ENCODE measurements at places on chromosomes 7 and 10. TPM values are rescaled to one million over a fixed set of nuclear protein-coding genes. Genes with fewer than 3 reads are reported as not detected.

GRCh38 chr7:43394441-43395130 is 188.3 kb upstream of the STK17A start:
- no peak for DNase-seq

- no peak for DNase-seq
Observed at GRCh38 chr10:23886355-23886754, 322.6 kb upstream of the KIAA1217 start.

GRCh38 chr7:64621656-64622055 is 44.3 kb upstream of the ZNF107 start:
- DNase-seq, result no peak

DNA sequence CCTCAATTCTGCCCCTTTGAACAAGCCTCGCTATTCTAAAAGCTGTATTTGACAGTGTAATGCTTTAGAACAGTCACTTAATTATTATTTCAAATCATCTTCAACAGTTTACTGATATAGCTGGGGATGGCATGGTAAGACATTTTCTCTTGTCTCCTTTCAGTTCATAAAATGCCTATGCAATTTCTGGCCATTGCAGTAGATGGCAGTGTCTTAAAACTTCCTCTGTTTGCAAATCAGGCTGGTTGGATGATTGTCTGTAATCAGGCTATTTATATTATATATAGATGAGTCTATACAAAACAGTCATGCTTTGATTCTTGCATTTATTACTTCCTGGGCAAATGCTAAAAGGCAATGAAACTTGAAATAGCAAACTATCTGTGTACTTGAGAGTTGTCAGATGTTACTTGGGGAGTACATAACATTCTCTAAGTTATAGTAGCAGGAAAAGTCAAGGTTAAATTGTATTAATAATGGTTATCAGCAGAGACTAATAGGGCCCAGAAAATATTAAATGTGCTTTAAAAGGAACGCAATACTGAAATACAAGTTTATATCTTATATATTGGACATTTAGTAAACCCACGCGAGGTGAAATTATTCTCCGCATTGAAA is 55.5 kb upstream of the LHFPL3 start:
- DNase-seq, result no peak

GRCh38 chr7:5701085-5701914 is 80.2 kb downstream of the RNF216 start:
- DNase-seq, result no peak

DNA sequence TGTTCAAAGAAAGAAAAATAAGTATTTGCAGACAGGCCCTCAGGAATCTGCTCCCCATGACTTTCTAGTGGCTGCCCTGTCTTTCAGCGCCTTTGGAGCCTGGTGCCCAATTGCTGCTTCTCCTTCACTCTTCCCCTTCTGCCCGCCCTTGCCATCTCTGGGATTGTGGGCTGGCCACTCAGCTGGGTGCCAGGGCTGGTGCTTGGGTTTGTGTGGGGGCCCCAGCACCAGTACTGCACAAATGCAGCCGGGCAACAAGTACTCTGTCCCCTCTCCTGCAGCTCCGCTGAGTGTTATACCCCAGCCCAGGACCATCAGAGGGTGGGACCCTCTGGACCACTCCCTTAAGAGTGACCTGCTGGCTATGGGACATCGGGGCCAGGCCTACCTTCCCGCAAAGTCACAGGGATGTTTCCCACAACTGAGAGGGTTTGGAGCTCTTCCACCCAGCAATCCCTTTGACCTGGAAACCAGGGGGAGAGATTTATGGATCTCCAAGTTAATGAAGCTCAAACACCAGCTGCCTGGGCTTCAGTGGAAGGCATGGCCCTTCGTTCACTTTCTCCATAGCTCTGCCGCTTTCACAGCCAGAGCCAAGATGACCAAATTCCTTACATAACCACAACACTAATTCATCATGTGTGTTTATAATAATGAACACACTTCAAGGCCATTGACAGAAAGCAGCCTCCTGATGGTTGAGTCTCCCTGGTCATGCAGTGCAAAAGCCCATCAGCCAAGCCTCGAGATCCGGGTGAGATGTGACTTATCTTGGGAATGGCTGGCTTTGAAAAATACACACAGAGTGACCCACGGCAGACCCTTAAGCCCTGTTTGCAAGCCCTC is 313.9 kb upstream of the ZNF32 start:
- peak; percentile 44 for DNase-seq

GRCh38 chr7:115387137-115387536 is 465.2 kb downstream of the MDFIC start:
- DNase-seq, result no peak

- no peak for DNase-seq
Observed at GRCh38 chr7:31448649-31449048, 65.2 kb upstream of the ITPRID1 start.

GRCh38 chr10:62027841-62028501 is 126.5 kb downstream of the ARID5B start:
- no peak for DNase-seq

GRCh38 chr10:32882076-32882475 is 76.0 kb downstream of the ITGB1 start:
- DNase-seq, result no peak

- no peak for DNase-seq
Observed at GRCh38 chr10:30124704-30125103, 65.3 kb upstream of the JCAD start.

GRCh38 chr10:30422151-30422695 is 11.8 kb upstream of the MAP3K8 start:
- no peak for DNase-seq

DNA sequence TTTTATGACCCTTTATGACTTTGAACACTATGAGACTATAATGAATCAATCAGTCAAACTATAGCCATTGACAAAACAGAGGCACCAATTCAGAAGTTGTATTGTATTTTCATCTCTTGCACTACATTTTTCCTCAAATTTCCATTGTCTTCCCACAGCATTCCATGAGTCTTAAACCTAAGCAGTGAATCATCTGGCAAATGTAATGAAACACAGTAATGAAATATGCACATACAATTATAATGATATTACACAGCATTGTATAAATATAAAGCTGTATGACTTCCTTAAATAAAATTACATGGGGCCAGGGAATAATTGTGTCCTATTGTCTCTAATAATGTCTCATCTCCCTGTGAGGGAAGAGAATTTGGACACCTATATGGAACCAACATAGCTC is 45.0 kb downstream of the VWDE start:
- DNase-seq, result no peak

- no peak for DNase-seq
Observed at GRCh38 chr10:29140991-29141390, 147.9 kb upstream of the LYZL1 start.

GRCh38 chr7:158568974-158569857 is 18.4 kb downstream of the PTPRN2 start:
- DNase-seq, result no peak

DNA sequence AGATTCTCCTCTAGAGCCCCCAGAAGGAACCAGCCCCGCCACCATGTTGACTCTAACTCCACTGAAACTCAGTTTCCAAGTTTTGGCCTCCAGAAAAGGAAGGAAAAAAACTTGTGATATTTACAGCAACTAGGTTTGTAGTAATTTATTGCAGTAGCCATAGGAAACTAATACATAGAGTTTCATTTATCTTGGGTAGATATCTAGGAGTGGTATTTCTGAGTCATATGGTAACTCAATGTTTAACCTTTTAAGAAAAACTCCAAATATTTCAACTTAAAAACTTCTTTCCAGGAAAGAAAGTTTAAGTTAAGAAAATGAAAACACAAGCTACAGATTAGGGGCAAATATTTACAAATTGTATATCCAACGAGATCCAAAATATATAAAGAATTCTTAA is 576.7 kb downstream of the KCNMA1 start:
- DNase-seq, result no peak

- peak; percentile 55 for DNase-seq
Observed at GRCh38 chr7:31107106-31108090, 55.3 kb downstream of the ADCYAP1R1 start.

GRCh38 chr7:24732646-24733413 is 24.4 kb downstream of the GSDME start:
- DNase-seq, result peak; percentile 58

Gene ODAD2
- total RNA-seq, result 0.15 TPM

Gene SPDYE16
- not detected for total RNA-seq

Gene DYDC2
- not detected for total RNA-seq

Gene ERLIN1
- 10.8 TPM for total RNA-seq

Gene HTR7
- 0.33 TPM for total RNA-seq

Gene SPDYE2B
- total RNA-seq, result not detected
